ENCODE measurements at places on chromosomes 11 and 22.

GRCh38 chr11:118263112-118263511, 985 bp downstream of the MPZL2 start:
- no peak for DNase-seq

- DNase-seq: no peak
These were observed 725.9 kb upstream of the CCDC179 start for GRCh38 chr11:23586173-23586572.

DNA sequence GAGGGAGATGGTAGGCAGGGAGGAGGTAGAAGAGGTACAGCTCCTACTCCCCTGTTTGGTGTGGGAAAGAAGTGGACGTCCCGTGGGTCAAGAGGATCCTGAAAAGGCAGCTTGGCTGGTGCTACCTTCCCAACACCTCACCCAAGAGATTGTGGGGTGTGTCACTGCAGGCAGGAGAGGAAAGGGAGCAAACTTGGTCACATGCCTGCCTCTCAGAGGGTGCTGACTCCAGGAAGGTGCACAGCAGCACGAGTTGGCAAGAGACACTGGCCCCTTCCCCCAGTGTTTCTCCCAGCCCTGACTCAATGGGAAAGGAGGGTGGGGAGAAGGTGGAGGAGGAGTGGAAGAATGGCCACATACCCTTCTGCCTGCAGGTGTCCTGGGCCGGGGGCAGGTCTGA, 99.6 kb downstream of the CSNK2A3 start:
- no peak for DNase-seq

- no peak for DNase-seq
These were observed 7.5 kb downstream of the ELMOD1 start for GRCh38 chr11:107598225-107599139.

DNA sequence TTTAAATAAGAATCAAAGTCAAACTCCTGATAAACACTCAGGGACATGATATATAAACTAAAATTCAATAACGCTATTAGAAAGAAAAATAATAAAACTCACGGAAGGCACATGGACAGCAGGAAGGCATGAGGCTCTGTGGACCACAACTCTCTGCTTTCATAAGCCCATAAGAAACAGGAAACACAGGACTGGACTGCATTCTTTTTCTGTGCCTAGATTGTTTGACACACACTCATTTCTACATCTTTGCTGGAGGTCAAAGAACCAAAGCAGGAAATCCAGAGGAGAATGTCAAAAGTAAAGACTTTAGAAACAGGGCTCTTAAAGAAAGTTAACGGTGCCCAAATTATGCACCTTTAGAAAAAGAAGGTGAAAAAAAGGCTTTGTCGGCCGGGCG, 71.3 kb downstream of the RAB30 start:
- DNase-seq: no peak

DNA sequence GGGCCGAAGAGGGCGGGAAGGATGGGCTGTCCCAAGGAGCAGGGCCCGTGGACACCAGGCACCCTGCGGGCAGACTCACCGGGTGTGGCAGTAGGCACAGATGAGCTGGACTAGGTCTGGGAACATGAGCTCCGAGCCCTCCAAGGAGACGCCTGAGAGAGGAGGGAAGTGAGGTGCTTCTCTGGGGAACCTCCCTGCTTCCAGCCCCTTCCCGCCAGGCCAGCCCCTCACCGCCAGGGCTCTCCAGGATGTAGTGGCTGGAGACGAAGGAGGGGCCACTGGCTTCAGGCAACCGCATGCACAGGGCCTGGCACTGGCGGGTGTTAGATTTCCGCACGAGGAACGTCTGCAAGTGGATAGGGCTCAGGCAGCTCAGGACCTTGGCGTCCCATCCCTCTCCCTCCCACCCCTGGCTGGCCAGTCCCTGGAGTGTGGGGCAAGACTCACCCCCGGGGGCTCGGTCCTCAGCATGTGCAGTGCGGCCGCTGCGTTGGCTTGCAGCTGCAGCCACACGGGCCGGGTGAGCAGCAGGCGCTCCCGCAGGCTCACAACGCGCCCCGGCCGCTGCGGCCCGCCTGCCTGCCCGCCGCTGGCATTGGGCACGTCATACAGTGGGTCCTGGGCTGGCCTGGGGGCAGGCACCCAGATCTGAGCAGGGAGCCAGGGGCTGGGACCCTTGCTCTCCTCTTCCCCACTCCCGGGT, 552 bp downstream of the RIN1 start:
- no peak for DNase-seq

DNA sequence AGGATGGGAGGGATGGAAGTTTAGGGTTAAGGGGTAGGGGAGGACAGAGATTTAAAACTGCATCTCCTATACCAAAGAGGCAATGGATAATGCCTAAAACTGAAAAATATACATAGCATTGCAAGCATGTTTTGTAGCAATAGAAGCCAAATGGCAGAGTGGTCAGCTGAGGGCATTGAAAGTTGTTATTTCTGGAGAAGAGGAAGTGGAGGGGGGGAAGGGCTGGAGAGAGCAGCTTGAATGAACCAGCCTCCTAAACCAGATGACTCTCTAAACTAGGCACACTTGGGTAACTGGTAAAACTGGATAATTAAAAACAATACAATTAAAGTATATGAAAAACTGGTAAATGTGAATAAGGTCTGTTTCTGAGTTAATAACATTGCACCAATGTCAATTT, 70.3 kb upstream of the TP53I11 start:
- no peak for DNase-seq

- DNase-seq: no peak
These were observed 1126.9 kb downstream of the BRD1 start for GRCh38 chr22:48700566-48701295.

All from memory B cell (primary cell).